ENCODE measurements at places on chromosomes 3 and 15. TPM values are rescaled to one million over a fixed set of nuclear protein-coding genes. Genes with fewer than 3 reads are reported as not detected.

PRTG gene
- total RNA-seq, result 1.2 TPM

GRCh38 chr3:38840987-38841386, 25.0 kb upstream of the SCN10A start:
- DNase-seq, result no peak
- no peaks in the 10 kb centered on the region for H3K4me1 ChIP-seq
- H3K36me3 ChIP-seq, result no peaks in the 10 kb centered on the region
- no peak overlapping the region for H3K27ac ChIP-seq

DNA sequence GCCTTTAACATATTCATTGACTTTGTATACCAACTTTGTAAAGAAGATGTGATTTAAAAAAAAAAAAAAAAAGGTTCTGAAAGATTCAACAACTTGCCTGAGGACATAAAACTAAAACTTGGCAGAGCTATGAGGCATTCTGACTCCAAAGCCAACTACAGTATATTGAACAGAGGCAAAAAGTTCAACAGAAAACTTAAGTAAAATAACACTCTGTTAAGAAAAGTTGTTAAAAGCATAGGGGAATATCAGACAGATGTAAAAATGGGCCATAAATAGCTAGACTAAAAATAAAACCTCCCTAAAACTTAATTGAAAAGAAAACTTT, 23.4 kb downstream of the GOLIM4 start:
- no peaks in the 10 kb centered on the region for H3K27me3 ChIP-seq
- no peaks in the 10 kb centered on the region for H3K36me3 ChIP-seq
- no peak for DNase-seq
- H3K4me1 ChIP-seq, result peaks cover 40% of the 10 kb centered on the region
- H3K4me3 ChIP-seq, result no peak overlapping the region

- no peak for DNase-seq
- peaks cover 2% of the 10 kb centered on the region for H3K36me3 ChIP-seq
- no peaks in the 10 kb centered on the region for H3K4me1 ChIP-seq
- H3K27ac ChIP-seq, result no peak overlapping the region
These were observed 713.3 kb upstream of the GBE1 start for GRCh38 chr3:82474711-82475110.

GRCh38 chr3:16335772-16336645, 71.0 kb downstream of the OXNAD1 start:
- H3K27me3 ChIP-seq, result no peaks in the 10 kb centered on the region
- peaks cover 31% of the 10 kb centered on the region for H3K36me3 ChIP-seq
- no peak for DNase-seq
- H3K4me3 ChIP-seq, result no peak overlapping the region
- H3K4me1 ChIP-seq, result peaks cover 31% of the 10 kb centered on the region
- H3K27ac ChIP-seq, result no peak overlapping the region

NEK10 gene
- total RNA-seq, result 7.9 TPM

- H3K4me1 ChIP-seq, result no peaks in the 10 kb centered on the region
- DNase-seq, result no peak
- no peaks in the 10 kb centered on the region for H3K36me3 ChIP-seq
- peaks cover 25% of the 10 kb centered on the region for H3K27me3 ChIP-seq
These were observed 40.2 kb upstream of the TF start for GRCh38 chr3:133706033-133706432.

GRCh38 chr3:61715886-61716527, 154.6 kb downstream of the PTPRG start:
- H3K27ac ChIP-seq, result no peak overlapping the region
- no peaks in the 10 kb centered on the region for H3K27me3 ChIP-seq
- H3K36me3 ChIP-seq, result peaks cover 2% of the 10 kb centered on the region
- no peak overlapping the region for H3K4me3 ChIP-seq

DNA sequence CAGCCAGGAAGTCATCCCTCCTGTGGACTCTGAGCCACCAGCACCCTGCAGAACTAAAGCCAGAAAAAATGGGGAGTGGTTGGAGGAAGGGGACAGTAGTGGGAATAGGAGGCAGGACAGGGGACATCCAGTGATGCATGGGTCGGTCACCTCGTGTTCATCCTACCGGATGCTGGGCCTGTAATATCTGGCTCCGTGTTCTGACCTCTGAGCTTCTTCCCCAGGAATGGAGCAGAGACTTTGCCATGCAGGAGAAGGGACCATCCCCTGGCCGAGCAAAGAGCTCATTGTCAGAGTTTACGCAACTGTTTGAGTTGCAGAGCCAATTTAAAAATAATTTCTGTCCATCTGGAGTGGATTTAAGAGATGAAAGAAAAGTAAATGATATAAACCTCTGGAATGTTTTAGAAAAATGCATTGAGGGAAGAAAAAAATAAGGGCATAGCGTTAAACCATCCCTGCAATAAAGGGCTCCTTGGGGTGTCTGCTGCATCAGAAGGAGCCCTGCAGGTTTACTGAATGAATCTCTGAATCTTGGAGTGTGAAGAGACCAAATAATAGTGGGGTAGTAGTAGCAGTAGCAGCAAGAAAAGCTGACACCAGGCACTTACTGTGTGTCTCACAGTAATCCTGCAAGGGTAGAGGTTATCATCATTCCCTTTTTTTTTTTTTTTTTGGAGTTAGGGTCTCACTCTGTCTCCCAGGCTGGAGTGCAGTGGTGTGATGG, 70.9 kb downstream of the AAGAB start:
- peaks cover 16% of the 10 kb centered on the region for H3K4me1 ChIP-seq
- H3K27me3 ChIP-seq, result no peaks in the 10 kb centered on the region
- H3K4me3 ChIP-seq, result no peak overlapping the region
- peaks cover 32% of the 10 kb centered on the region for H3K36me3 ChIP-seq
- no peak overlapping the region for H3K27ac ChIP-seq

SLC12A1 gene
- not detected for total RNA-seq

GRCh38 chr3:141367038-141367730, 1.1 kb upstream of the ZBTB38 start:
- H3K27me3 ChIP-seq, result no peaks in the 10 kb centered on the region
- peaks cover 7% of the 10 kb centered on the region for H3K36me3 ChIP-seq
- no peak for DNase-seq
- H3K4me3 ChIP-seq, result peak overlapping the region; percentile 26
- peaks cover 54% of the 10 kb centered on the region for H3K4me1 ChIP-seq

GRCh38 chr3:146783446-146783845, 178.3 kb upstream of the PLSCR5 start:
- peak overlapping the region; percentile 29 for H3K27ac ChIP-seq
- no peaks in the 10 kb centered on the region for H3K27me3 ChIP-seq
- H3K4me1 ChIP-seq, result peaks cover 49% of the 10 kb centered on the region
- DNase-seq, result no peak
- no peak overlapping the region for H3K4me3 ChIP-seq

DNA sequence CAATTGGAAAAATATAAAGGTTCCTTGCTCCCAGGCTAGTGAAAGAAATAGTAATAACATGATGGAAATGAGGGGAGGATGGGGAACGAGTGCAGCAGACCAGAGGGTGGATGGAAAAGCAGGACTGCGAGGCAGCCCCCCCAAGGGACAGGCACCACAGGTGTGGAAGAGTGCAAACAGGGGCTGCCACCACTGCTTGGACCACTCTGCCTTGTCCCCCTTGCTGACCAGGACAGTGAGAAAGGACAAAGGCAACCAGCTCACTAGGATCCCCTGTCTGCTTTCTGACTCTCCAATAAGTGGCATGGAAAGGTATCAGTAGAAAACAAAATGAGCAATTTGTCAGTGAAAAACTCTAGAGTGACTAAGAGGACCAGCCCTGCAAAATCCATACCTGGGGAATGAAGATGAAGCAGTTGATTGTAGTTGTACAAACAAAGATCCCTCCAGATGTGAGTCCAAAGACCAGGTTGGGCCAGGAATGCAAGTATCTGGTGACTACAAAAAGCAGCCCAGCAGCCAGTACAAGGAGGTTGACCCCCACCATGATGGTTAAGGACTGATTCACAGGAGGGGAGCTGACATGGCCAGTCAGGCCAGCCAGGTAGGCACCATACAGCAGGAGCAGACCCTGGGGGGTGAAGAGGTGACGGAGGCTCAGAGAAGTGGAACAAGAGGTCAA, 86.6 kb upstream of the GSK3B start:
- no peak overlapping the region for H3K4me3 ChIP-seq
- H3K27ac ChIP-seq, result no peak overlapping the region
- H3K4me1 ChIP-seq, result peaks cover 34% of the 10 kb centered on the region
- no peak for DNase-seq

SEMA6D gene
- total RNA-seq, result 4.9 TPM

TMOD2 gene
- total RNA-seq, result 5.7 TPM

DNA sequence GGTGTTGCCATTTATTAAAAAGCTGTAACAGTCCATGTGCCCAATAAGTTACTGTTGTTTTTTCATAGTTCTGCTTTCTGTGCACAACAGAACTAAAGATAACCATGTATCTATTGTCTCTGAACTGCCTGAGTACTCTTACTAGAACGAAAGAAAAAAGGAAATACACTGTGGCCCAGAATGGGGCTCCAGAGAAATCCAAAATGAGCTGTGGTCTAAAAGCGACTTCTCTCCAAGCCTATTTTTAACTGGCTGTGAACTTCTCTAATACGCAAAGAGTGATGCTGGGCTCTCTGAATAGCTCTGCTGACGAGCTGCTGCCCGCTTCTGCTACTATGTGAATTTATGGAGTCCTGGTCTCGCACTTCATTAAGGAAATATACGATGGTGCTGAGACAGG, 56.2 kb upstream of the LPP start:
- H3K36me3 ChIP-seq, result peaks cover 3% of the 10 kb centered on the region
- H3K4me3 ChIP-seq, result no peak overlapping the region
- no peaks in the 10 kb centered on the region for H3K27me3 ChIP-seq
- DNase-seq, result no peak
- no peaks in the 10 kb centered on the region for H3K4me1 ChIP-seq

DNA sequence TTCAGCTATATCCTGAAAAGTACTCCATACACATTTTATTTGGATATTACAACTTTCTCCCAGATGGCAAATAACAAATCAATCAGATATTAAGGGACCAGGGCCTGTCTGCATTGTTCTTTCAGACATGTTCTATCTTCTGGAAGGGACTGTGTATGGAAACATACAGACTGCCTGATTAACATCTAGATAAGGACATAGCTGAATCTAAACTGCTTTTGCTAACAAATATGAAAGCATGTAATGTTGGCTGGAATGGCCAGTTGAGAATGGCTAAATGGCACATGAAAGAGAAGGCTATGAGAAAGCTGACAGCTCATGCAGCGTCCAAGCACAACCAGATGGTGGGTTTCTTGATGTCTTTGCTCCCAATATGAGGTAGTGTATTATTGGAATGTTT, 149.4 kb downstream of the CFAP20DC start:
- peaks cover 8% of the 10 kb centered on the region for H3K4me1 ChIP-seq
- no peak overlapping the region for H3K27ac ChIP-seq
- peaks cover 3% of the 10 kb centered on the region for H3K36me3 ChIP-seq
- H3K4me3 ChIP-seq, result no peak overlapping the region
- DNase-seq, result no peak

GRCh38 chr3:137219801-137220445, 262.1 kb downstream of the IL20RB start:
- peaks cover 1% of the 10 kb centered on the region for H3K27me3 ChIP-seq
- H3K36me3 ChIP-seq, result no peaks in the 10 kb centered on the region
- H3K4me3 ChIP-seq, result no peak overlapping the region
- no peaks in the 10 kb centered on the region for H3K4me1 ChIP-seq

DUOX1 gene
- total RNA-seq, result not detected

FEZF2 gene
- total RNA-seq, result not detected

DNA sequence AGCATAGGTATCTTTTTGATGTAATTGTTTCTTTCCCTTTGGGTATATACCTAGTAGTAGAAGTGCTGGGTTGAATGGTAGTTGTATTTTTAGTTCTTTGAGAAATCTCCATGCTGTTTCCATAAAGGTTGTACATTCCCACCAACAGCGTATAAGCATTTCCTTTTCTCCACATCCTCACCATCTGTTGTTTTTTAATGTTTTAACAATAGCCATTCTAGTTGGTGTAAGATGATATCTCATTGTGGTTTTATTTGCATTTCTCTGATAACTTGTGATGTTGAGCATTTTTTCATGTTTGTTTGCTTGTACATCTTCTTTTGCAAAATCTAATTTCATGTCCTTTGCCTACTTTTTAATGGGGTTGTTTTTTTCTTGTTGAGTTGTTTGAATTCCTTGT, 80.0 kb upstream of the TMC3 start:
- H3K27ac ChIP-seq, result no peak overlapping the region
- no peak overlapping the region for H3K4me3 ChIP-seq
- peaks cover 6% of the 10 kb centered on the region for H3K36me3 ChIP-seq

DNA sequence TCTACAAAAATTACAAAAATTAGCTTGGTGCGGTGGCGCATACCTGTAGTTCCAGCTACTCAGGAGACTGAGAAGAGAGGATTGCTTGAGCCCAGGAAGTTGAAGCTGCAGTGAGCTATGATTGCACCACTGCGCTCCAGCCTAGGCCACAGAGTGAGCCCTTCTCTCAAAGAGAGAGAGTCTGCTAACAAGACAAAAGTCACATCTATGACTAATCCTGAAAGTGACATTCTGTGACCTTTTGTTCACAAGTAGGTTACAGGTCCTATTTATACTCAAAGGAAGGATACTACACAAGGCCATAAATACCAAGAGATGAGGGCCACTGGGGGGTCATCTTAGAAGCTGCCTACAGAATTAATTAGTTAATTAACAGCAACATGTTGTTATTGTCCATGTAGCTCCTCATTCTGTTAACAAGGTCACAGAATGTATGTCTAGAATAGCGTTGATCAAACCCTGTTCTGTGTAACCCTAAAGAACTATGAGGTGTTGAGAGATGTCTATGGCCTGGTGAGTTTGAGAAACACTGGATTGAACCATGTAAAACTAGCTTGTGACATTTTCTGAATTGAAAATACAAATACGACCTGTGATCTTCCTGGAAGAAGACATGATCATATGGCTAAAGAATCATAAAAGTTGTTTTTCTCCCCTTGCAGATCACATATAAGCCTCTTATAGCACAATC, 97.0 kb downstream of the SAMMSON start:
- no peak overlapping the region for H3K4me3 ChIP-seq
- H3K27ac ChIP-seq, result no peak overlapping the region
- H3K36me3 ChIP-seq, result no peaks in the 10 kb centered on the region
- H3K27me3 ChIP-seq, result peaks cover 16% of the 10 kb centered on the region

ANKUB1 gene
- not detected for total RNA-seq

- no peak for DNase-seq
- no peak overlapping the region for H3K4me3 ChIP-seq
- peaks cover 1% of the 10 kb centered on the region for H3K36me3 ChIP-seq
- H3K27me3 ChIP-seq, result no peaks in the 10 kb centered on the region
- peaks cover 87% of the 10 kb centered on the region for H3K4me1 ChIP-seq
- peak overlapping the region; percentile 77 for H3K27ac ChIP-seq
These were observed 132.2 kb downstream of the FNDC3B start for GRCh38 chr3:172171396-172172075.

GOLGA6L7 gene
- not detected for total RNA-seq

All from chondrocyte (in vitro differentiated cells).